Activated CD8-positive, alpha-beta memory T cell treated with anti-CD3 and anti-CD28 coated beads for 48 hours (primary cell): ENCODE measurements at places on chromosomes 5 and 9.

GRCh38 chr9:133268335-133269056 is 6.5 kb downstream of the ABO start:
- no peak for DNase-seq

GRCh38 chr9:2730971-2731370 is 13.7 kb downstream of the KCNV2 start:
- no peak for DNase-seq

GRCh38 chr5:168302785-168303184 is 11.3 kb downstream of the WWC1 start:
- DNase-seq: no peak

DNA sequence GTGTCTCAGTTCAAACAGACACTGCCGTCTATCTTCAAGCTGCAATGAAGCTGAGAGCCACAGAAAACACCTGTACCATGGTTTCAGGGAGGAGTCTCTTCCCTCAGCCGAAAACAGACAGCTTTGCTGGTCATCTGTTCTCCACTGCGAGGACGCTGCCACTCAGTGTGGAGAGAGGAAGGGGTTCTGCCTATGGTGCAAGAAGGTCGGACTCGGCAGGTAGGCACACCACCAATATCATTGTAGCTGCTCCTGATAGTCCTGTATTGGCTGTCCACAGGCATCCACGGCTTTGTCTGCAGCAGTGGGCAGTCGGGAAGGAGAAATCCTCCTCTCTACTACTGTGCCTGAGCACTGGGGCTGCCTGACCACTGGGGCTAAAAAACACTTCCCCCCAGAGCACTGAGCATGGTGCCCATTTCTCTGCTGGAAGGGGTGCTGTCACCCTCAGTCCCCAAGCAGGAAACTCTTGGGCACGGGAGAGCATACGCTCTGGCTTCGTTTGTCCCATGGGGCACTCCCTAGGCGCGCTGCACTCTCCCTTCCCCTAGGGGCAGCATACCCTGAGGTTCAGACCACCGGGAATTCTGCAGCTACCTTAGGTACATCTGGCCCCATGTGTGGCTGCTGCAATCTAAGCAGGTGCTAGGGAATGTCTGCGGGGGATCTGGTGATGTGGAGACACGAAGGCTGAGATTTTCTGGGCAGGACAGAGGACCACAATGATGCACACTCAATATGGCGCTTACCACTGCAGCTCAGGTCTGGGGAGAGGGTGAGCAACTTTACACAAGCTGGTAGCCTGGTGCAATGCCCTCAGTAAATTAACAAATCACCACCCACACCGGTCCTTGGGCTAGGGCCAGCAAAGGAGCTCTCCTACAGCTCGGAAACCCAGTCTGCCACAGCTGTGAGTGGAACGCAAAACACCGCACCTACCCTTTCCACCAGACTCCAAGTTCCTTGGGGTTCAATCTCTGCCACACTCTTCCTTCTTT is 880.9 kb upstream of the SEMA6A start:
- DNase-seq: no peak

DNA sequence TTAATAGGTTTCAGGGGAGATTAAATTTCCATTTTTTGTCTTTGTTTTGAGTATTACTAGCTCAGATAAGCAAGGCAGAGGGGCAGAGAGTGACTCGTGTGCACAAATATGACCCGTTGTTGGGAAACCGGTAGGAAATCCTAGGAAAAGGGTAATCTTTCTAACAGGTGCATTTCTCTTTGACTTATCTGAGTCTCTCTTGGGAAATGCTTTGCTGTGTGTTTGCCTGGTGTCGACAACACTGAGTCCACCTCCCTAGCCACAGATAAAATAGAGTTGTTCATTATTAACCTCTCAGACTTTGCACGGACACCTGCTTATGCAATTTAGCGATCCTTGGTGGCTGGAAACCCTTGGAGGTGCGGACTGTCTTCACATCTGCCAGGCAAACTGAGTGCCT is 164.2 kb downstream of the FGF1 start:
- DNase-seq: no peak

DNA sequence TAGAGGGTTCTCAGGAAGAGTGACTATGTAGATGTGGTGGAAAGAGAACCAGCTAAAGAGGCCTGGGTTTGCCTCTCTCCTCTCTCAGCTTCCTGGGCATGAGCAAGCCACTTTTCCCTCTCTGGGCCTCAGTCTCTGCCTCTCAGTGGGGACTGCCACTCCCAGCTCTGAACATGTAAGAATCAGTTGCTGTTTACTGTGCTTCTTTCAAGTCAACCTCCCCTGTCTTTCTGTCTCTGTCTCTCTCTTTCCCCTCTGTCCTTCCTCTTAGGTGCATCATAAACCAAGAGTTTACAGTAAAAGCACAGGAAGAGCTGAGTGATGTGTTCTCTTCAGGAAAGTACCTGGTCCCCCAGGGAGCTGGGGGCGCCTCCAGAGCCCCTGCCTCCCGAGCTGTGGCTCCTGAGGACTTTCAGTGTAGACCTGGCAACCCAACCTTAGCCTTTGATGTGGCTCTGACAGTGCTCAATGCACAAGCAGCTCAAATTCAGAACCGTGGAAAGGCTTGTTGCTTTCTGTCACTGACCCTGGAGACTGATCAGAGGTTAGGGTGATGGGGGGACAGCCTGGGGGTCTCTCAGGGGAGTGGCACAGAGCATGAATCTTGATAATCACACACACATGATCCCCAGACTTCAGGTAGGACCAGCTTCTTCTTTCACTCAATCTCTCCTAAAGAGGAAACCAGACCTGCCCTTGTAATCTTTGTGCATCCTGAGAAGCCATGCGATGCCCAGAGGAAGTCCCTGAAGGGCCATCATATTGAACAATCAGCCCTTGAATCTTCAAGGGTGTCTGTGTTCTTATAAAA is 59.4 kb upstream of the TNFSF8 start:
- DNase-seq: peak; percentile 39

DNA sequence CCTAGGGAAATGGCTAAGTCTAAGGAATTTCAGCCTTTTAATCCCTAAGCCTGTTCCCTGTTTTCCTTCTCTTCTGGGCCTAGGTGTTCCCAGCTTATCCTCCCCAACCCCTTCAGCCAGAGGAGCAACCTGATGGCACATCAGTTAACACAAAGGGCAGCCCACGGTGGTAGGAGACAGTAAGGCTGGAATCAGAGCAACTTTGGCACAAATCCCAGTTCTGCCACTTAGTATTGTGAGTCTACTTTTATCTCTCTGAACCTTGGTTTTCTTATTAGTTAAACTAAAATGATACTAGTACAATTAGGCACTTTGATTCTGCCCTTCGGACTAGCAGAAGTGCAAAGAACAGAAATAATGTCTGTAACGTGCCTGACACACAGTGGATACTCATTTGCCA is 246.8 kb downstream of the SAXO1 start:
- no peak for DNase-seq

GRCh38 chr5:42944989-42945388 is 95.1 kb downstream of the ANXA2R start:
- no peak for DNase-seq

GRCh38 chr5:166370928-166371690 is 1920.3 kb upstream of the WWC1 start:
- no peak for DNase-seq

DNA sequence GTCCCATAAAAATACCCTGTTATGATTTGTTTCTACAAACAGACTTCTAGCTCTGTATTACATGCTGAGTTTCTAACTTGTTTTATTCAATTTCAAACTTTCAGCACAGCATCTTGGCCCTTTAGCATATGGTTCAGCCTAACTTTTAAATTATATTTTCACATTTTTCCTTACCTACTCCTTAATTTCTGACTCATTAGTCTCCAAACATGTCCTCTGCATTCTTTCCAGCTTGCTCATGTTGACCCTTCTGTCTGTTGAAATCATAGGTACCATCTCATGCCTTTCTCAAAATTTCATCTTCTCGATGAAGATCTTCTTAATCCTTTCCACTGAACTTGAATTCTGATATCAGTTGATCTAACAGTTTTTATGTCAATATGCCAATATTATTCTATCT is 200.9 kb upstream of the RIOK2 start:
- DNase-seq: no peak

GRCh38 chr9:37036776-37037502 is 2.9 kb upstream of the PAX5 start:
- DNase-seq: no peak

GRCh38 chr5:125685771-125686170 is 737.4 kb upstream of the GRAMD2B start:
- no peak for DNase-seq

GRCh38 chr5:158223054-158223600 is 364.2 kb upstream of the CLINT1 start:
- no peak for DNase-seq

- no peak for DNase-seq
These were observed 263.9 kb downstream of the COX7C start for GRCh38 chr5:86881493-86882090.

DNA sequence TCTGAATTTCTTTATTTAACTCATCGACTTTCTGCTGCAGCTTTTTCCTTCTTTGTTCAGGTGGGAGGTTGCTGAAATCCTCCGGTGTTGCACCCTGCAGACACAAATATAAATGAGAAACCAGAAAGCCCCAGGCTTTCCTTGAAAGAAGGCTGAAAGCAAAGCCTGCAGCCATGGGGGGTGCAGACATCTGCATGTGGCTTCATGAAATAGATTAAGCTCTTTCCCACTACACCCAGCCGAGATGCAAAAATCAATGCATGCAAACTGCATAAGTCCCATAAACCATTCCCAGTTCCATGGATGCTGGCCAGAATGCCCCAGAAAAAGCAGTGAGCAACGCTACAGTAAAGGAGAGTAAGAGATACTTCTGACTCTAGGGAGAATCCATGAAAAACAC is 73.6 kb downstream of the USP20 start:
- no peak for DNase-seq

GRCh38 chr5:97037819-97038218 is 101.9 kb downstream of the LNPEP start:
- no peak for DNase-seq

DNA sequence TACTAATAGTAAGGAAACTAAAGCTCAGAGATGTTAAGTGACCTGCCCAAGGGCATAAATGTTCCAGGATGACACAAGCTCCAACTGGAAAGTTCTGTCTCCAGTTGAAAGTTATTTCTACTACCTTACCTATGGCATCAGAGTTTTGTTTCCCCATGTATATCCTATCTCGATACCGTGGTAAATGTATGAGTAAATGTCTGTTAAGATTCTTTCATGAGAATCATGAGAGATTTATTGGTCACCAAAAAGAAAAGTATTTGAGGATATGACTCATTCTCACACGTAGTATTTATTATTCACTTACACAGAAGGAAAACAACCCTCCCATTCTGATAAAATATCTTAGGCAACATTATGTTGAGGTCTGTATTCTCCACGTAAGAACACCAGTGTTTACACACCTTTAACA is 11.1 kb upstream of the SHOC1 start:
- DNase-seq: no peak

GRCh38 chr9:112072721-112073638 is 102.1 kb downstream of the SUSD1 start:
- DNase-seq: no peak

GRCh38 chr5:6873359-6873758 is 160.1 kb downstream of the TENT4A start:
- DNase-seq: no peak

DNA sequence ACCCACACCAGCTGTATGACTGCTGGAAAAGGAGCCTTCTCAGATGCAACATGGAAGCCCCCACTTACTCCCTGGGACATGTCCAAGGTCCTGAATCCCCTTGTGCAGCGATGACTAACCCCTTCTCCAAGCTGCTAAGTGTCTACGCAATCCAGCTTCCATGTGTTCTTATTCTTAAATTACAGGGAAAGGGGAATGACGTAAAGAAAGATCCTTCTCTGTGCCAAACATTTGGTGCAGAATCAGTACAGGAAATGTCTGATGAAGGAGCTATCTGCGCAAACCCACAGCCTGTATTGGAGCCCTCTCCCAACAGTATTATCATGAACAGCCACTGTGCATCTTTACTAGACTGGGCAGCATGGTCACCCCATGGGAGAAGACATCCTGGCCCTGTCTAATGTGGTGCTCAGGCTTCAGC is 183.2 kb downstream of the FRMD3 start:
- DNase-seq: no peak

- DNase-seq: no peak
These were observed 12.4 kb downstream of the IPPK start for GRCh38 chr9:92657296-92658094.

DNA sequence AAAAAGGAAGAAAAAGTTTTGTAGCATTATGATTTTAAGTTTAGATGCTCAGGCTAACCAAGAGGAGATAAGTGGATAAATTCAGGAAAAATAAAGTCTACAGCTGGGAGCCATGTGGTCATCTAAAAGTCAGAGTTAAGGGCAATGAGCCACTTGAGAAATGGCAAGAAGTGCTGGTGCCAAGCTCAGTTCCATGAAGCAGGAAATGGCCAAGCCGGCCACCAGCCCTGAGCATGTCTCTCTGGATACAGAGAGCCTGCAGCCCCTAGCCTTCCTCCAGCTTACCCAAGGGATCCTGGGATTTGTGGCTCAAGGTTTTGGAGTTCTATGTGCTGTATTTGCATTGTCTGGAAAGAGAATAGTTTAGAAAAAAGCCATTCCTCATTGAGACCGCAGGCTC is 12.2 kb upstream of the S1PR3 start:
- DNase-seq: no peak

- peak; percentile 38 for DNase-seq
These were observed 58.4 kb upstream of the PHF24 start for GRCh38 chr9:34899535-34900158.

DNA sequence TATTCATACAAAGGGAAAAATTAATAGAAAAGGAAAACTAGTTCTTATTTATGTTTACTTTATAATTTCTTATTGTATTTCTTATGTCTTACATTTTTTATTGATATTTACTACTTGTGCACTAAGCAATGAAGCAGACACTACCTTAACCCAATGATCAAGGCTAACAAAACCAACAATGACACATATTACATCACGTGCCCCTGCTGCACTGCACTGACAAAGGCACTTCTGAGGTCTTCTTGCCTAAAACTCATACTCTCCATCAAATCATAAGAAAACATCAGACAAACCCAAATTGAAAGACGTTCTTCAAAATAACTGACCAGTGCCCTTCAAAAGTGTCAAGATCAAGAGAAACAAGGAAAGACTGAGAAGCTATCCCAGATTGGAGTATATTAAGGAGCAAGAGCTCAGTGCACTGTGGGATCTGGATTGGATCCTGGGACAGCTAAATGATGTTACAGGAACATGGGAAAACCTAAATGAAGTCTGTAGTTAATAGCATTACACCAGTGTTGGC is 230.9 kb downstream of the AUH start:
- no peak for DNase-seq
